NCI-H2081 (cell line): ENCODE measurements at places on chromosomes 5 and 9.

DNA sequence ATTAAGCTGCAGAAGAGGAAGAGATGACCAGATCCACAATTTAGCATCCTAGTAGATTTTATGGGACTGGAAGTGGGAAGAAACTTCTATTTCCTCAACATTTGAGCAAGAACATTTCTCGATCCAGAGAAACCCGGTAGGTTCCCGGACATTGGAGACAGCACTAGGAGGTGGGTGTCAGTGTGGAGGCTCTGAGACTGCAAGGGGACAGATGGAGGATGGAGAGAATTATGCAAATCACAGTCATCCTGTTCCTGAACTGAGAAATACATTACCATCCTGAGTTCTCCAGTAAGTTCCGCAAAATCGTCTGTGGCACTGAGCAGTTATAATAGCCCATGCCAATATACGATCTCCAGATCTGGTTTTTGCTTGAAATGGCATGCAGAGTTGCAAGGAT is 25.6 kb downstream of the GLDC start:
- no peak for DNase-seq

- no peak for DNase-seq
Measured at GRCh38 chr5:108661590-108662219, 86.0 kb upstream of the FER start.

- DNase-seq = no peak
Measured at GRCh38 chr5:54753034-54753433, 232.4 kb downstream of the ESM1 start.

DNA sequence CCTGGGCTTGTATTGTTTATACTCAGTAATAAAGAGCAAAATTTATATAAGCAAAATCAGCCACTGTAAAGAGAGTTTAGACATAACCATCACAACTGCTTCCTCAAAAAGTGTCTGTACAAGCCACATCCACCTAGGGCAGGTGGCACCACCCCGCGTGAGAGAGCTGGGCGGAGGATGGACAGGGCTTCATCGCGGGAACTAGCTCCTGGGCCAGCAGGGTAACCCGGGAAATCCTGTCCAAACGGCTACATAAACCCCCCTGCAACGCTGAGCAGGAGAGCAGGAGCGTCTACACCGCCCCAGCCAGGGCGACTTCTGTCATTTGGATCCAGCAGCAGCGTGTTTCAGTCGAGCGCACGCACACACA is 1.3 kb downstream of the SLC6A3 start:
- DNase-seq = no peak

- no peak for DNase-seq
Measured at GRCh38 chr5:4781299-4781698, 358.8 kb upstream of the ADAMTS16 start.
